ENCODE measurements at places on chromosomes 2 and 18.
A peak's percentile ranks its signal among the peaks of the same experiment; 100 is the strongest.

DNA sequence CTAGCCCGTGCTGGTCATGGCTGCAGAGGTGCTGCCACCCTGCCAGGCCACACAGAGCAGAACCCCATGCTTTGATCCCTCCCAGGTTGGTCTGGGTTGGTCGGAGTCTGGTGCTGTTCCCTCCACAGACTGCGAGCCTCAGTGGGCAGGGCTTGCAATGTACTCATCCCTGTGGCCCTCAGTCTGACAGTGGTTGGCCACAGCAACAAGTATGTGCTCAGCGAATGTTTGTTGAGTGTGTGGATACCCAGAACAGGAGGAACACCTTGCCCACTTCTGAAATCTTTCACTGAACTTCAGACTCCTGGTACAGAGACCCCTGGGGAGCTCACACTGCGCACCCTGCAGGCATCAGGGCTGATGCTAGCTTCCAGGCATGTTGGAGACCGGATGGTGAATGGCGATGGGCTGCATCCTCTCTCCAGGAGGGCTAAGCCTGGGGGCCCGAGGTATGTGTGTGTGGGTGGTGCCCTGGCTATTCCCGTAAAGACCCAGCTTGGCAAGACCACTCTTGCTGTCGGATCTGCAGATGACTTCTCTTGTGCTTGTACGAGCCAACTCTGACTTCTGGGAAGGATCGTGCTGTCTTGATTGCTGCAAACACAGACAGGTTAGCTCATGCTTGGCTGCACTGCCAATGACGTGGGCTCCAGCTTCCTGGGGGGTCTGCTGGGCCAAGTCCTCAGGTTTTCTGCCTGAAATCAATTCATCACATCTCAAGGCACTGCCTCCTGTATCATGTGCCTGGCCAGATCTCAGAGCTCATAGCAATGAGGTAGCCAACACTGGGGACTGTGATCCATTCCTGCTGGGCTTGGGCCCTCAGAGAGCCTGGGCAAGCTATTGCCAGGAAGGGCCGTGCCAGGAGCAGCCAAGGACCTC lies 43.7 kb downstream of the RHOB start:
- DNase-seq, result no peak

DNA sequence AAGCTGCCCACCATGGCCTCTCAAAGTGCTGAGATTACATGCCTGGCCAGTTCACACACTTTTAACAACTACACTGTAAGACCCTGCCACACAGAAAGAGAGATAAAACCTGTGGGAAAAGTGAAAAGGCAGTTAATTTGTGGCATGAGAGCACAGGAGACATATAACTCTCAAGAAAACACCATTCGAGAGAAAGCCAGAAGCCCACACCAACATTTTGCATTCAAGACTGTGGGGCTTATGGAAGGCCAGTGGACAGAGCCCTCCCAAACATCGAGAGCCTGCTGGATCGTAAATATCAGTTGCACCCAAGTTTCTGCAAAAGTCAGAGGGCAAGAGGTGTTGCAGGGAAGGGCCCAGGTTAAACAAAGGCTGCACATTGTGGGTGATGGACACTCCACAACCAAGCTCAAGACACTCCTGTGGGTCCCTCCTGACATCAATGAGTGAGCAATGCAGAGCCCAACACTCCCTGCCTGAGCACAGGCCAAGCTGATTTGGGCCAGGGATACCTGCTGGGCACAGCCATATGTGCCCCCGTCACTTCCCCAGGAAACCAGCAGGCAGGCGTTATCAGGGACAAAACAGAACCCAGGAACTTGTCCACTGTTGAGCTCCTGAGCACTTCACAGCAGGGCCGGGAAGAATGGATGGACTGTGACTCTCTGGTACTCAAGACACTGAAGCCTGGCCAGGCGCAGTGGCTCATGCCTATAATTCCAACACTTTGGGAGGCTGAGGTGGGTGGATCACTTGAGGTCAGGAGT lies 114.4 kb downstream of the ZFP36L2 start:
- no peak for DNase-seq

- peak; percentile 71 for DNase-seq
Observed at GRCh38 chr2:121076885-121077549, 208.0 kb downstream of the TFCP2L1 start.

GRCh38 chr2:38496927-38497669 lies 105.6 kb downstream of the HNRNPLL start:
- DNase-seq, result no peak

GRCh38 chr2:212032032-212032431 lies 506.6 kb downstream of the ERBB4 start:
- DNase-seq, result no peak

DNA sequence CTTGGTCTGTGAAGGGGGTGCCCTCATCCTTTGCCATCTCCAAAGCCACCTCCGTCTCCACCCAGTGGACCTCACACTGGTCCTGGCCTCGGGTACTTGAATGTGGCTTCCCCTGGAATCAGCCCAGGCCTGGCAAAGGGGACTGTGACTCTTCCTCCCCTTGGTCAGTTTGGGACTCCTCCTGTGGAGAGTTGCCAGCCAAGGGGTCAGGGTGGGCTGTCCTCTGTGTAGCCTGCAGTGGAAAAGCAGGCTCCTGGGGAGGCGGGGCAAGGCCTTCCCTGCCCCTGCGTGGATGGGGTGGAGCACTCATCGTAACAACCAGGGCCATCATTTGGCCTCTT lies 59.8 kb downstream of the INHBB start:
- DNase-seq, result no peak

Measured in stimulated activated CD4-positive, alpha-beta T cell treated with anti-CD3 and anti-CD28 coated beads, Interleukin-2, amount 100 ng/mL, for 48 hours (primary cell).